ENCODE measurements at places on chromosomes 11 and 22.
A peak's percentile ranks its signal among the peaks of the same experiment; 100 is the strongest.

DNA sequence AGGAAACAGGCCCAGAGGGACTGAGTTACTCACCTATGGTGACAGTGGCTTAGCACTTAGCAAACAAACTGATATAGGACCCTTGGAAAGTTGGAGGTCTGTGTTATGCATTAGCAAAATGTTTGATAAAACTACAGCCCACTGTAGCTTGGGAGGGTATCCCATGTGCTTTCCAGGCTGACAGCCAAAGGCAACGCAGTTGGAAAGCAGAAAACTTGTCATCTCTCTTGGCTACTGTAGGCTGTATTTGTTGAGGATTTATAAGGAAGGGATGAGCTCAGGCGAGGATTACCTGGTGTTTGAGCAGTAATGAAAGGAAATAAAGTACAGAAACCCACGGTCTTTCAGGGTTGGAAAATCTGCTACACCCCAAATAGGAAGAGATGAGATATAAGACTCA lies 23.8 kb downstream of the SDHAF2 start:
- no peak for DNase-seq

DNA sequence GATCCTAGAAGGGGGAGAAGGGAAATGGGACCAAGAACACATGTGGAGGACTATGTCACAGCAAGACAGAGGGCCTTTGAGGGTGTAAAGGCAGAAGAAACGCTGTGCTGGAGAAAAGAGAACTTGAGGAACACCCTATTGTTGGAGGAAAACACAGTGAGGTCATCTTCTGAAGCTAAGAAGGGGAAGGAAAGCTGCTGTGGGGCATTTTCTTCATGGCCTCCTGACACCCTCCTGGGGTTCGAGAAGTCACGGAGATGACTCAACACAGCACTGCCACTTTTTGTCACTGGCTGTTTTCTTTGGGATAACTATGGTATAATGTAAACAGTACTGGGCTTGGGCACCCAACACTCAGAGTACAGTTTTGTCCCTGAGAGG lies 492.6 kb upstream of the CADM1 start:
- DNase-seq = no peak

GRCh38 chr22:25375683-25376082 lies 156.2 kb downstream of the CRYBB2 start:
- DNase-seq = no peak

- DNase-seq = no peak
Measured at GRCh38 chr11:110939471-110939870, 227.2 kb upstream of the ARHGAP20 start.

DNA sequence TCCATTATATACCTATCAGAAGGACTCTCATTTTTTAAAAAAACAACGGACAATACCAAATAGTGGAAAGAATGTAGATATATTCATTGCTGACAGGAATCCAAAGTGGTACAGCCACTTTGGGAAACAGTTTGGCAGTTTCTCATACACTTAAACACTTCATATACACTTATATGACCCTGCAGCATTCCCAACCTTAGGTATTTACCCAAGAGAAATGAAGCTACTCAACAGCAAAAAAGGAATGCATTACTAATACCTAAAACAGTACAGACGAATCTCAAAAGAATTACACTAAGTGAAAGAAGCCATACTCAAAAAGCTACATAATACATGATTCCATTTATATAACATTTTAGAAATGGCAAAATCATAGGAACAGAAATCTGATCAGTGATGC lies 51.5 kb downstream of the RBFOX2 start:
- DNase-seq = peak; percentile 79

DNA sequence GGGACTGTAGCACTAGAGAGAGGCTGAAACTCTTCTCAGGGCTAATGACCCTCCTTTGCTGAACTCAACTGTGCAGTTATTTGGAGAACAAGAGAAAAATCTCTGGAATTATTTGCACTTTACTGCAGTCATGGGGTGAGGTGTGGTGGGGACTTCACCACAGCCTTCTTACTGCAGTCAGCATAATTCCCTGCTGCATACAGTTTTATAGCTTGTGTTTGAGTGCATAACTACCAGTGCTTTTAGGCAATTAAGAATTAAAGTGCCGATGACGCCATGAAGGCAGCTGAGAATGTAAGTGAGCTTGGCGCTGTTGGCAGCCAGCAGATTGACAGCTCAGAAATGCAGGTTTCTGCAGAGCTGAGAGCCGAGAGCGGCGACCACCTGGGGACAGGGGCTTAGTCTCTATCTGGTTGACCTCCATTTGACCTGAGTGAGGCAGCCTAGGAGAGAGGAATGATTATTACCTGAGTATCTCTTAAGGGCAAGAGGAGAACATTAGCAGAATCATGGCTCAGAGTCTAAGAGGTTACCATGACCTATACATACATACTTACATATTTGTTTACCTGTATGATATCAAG lies 830.0 kb downstream of the NTM start:
- no peak for DNase-seq

All from fibroblast of skin of left quadriceps (primary cell).